AG04449 (cell line): ENCODE measurements at places on chromosomes 3 and 15.
A peak's percentile ranks its signal among the peaks of the same experiment; 100 is the strongest.

DNA sequence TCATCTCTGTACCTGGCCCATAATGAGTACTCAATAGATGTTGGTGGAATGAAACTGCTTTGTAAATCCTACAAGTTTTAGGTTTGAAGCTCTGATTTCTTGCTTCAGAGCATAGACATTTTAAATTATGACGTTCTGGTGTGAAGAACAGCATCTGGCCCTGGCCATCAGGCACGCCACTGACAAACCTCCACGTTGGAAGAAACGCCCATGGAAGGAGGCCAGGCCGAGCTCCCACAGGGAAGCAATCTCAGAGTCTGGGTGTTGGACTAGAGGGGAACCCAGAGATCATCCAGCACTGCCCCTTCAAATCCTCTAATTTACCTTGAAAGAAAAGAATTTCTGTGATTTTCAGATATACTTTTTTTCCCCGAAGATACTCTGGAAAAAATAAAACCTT lies 328.1 kb upstream of the RGMA start:
- no peak for DNase-seq

GRCh38 chr3:16741103-16741758 lies 136.0 kb upstream of the DAZL start:
- peak; percentile 57 for DNase-seq

DNA sequence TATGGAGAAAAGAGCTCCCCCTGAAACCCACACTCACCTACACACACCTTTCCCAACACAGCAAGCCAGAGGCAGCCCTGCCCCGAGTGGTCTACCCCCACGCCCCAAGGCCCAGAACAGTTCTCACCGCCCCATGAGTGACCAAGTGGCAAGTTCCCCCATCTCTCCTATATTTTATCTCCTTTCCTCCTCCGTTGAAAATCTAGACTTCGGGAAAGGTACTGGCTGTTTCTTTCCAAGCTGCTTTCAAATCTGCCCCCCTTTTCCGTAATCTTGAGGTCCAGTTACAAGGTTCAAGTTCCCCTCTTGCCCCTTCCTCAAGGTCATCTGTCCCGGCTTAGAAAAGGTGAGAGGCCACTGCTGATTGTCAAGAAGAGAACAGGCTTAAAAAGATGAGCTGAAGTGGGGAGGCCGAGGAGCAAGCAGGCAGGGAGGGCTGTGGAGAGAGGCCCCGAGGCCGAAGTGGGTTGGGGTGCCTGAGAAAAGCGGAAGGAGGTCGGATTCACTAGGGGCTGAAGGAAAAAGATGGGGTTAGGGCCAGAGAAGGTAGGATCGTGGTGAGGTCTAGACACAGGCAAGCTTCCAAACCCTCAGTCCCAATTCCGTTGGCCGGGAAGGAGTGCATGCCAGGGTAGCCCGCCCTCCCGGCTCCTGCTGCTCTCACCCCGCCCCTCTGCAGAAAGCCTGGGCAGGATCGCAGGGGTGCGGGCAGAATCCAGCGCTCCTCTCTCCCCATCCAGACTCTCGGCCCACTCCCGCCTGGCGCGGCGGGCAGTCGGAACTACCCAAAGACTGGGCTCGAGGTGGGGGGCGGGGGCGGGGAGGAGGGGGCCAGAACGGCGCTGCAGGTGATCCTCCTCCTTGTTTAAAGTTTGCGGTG lies 1.7 kb downstream of the SEMA5B start:
- no peak for DNase-seq

GRCh38 chr15:88467935-88468528 lies 524 bp downstream of the MRPS11 start:
- DNase-seq, result no peak

DNA sequence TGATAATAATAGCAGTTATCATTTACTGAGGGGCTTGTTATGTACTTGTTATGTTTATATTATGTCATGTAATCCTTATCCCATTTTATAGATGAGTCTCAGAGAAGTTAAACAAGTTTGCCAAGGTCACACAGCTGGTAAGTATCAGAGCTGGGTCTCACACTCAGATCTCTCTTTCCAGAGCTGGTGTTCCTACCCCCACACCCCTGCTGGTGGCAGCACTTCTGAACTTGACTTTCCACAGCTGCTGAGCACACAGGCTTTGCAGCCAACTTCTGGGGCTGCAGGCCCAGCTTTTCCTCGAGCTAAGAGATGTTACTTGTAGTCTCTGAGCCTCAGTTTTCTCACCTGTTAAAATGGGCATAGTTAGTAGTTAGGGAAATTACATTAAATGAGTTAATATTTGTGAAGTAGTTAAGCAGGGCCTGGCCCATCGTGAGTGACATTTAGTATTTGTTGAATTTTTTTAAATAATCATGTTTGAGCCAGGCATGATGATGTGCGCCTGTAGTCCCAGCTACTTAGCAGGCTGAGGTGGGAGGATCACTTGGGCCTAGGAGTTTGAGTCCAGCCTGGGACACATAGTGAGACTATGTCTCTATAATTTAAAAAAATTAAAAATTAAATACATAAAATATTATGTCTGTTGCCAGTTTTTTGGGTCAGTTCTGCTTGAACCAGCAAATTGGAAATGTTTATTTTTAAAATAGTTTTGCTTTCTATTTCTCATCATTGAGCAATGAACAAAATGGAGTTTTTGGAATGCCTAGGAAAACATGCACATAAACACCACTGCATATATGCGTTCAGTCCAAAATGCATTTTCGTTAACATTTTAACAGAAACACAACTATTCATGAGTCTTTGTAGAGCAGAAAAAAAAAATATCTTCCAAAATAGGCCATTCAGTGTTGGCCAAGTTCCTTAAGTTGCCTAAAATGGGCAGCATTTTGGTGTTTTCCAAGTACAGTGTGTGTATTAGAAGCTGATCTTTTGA lies 87.3 kb downstream of the SMAD6 start:
- no peak for DNase-seq

DNA sequence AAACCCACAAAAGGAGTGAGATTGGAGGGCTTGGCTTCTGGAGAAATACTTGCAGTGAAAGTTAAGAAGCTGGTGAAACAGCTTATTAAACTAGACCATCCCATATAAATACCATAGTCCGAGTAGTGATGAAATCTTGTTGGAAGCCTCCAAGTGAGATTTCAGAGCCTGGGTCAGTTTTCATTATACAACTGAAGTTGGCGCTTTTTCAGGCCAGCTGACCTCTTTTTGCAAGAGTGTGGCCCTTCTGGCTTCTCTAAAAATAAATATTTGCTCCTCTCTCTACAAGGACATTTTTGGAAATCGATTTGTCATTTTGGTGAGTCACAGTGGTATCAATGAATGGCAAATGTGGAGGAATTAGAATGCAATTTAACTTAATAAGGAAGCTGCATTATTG lies 51.2 kb upstream of the THRB start:
- no peak for DNase-seq

DNA sequence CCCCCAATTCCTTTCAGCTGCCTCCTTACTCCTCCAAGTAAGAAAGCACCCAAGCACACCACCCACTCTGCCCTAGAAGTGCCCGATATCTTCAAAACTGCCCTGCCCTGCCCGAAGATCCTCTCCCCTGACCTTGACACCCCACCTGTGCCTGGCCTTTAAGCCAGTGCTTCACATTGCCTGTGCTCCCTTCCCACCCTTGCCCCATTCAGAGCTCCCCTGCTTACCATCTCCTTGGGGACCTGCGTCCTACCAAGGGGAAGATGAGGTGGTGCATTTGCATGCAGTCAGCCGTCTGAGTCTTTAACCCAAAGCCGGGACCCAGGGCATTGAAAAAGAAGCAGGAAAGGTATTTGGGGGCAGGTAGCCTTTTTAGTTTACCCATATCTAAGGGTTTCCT lies 73.5 kb upstream of the SLCO3A1 start:
- DNase-seq, result no peak

GRCh38 chr3:155154255-155154654 lies 74.1 kb downstream of the MME start:
- no peak for DNase-seq

- DNase-seq, result no peak
Measured at GRCh38 chr3:50486219-50486888, 17.1 kb downstream of the CACNA2D2 start.

DNA sequence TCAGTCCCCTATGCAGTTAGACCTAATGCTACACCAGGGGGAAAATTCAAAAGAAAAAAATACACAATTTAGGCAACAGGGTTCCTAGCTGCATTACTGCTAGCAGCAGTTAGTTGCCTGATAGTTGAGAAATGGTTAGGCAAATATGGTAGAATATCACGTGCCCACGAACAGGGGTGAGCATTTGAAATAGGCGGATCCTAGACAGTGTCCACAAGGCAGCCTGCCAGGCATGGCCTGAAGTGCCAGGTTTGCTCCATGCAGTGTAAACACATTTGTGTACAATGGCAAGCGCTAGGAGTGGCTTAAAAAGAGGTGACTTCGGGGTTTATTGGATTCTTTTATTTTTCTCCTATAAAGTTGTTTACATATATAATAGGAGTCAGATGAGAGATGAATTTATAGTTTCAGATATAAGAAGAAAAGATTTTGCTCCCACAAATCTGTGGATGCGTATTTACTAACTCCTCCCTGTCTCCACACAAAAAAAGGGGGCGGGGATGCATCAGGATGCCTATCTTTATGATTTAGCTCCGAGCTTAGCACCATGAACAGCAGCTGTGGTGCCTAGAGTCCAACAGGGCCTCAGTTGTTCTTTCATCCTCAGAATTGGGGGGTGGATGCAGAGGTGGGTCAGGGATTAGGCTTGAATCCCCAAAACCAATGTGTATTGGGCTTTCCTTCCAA lies 3.9 kb upstream of the TGM4 start:
- DNase-seq, result no peak

GRCh38 chr3:11536132-11536935 lies 107.4 kb downstream of the VGLL4 start:
- DNase-seq, result no peak

DNA sequence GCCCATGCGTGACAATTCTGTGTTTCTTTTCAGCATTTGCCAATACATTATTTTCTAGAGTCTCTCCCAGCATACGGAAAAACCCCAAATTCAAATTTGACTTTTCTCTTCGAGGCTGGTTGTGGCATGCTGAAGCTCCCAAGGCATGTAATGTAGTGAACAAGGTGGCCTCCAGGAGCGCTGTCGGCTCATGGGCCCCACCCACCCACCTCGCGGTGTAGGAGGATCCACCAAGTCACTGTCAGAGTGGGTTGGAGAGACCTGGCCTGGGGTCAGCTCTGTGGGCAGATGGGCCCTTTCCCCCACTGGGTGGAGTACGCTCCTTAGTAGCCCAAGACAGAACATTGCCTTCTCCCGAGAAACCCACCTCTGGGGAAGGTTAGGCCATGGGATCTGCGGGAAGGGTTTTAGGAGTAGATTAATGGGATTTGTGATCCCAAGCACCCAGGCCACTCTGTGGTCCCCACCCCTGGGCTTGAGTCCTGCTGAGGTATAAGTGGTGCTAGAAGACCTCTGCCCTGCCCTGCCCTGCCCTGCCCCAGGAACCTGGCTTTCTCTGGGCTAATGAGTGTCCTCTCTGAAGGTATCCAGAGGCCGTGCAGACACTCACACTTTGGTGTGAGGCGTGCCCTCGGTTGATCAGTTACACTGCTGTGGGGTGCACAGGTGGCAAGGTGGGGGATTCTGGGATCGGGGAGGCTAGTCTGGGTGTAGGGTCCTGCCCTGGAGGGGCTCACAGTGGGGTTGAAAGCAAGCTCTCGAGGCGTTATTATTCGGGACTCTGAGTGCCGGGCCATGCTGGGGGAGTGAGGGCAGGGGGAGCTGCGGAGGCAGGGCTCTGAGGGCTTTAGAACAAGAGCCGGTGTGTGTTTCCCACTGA lies 97.9 kb downstream of the APBA2 start:
- DNase-seq, result no peak

- no peak for DNase-seq
Measured at GRCh38 chr3:23431764-23432163, 228.6 kb downstream of the UBE2E2 start.

- DNase-seq, result no peak
Measured at GRCh38 chr3:194910414-194910984, 224.8 kb downstream of the FAM43A start.

GRCh38 chr15:60090747-60091146 lies 86.6 kb downstream of the FOXB1 start:
- DNase-seq, result no peak

- no peak for DNase-seq
Measured at GRCh38 chr3:127019449-127019848, 36.5 kb downstream of the PLXNA1 start.

DNA sequence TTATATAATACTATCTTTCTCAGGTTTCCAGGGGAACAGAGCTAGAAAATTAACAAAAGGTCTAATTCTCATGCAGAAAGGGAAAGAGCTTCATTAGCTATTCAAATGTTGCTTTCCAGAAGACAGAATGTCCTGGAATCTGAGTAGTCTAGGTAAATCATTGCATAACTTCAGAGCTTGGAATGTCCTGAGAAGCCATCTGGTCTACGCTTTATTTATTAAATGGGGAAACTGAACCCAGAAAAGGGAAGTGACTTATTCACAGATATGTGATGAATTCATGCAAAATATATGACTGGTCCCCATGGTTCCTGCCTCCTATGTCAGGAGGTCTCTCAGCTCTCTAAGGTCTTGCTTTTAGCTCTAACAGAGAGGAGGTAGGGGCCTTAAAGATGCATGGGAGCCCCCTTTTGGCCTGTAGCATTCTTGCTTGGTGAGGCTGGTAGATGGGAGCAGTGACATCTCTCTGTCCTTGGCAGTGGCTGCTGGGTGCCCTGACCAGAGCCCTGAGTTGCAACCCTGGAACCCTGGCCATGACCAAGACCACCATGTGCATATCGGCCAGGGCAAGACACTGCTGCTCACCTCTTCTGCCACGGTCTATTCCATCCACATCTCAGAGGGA lies 99.2 kb downstream of the CEMIP start:
- DNase-seq, result no peak

GRCh38 chr3:143158014-143158988 lies 38.7 kb downstream of the CHST2 start:
- DNase-seq, result peak; percentile 36

DNA sequence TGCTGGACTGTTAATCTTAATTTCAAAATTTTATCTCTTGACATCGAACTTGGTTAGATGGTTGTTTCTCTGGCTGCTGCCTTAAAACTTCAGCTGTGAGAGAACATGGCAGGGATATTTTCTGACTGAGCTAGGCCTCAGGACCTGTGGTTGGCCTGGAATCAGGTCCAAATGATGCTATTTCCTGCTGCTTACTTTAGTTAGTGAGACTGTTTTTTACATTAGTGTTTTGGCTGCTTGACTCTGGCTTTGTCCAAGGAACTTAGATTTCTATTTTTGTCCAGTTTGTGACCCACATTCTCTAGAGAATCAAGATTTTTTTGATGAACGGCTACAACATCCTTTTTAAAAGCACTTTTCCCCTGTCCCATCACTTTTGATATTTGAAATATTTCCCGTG lies 497.9 kb upstream of the SGO1 start:
- DNase-seq, result peak; percentile 63

DNA sequence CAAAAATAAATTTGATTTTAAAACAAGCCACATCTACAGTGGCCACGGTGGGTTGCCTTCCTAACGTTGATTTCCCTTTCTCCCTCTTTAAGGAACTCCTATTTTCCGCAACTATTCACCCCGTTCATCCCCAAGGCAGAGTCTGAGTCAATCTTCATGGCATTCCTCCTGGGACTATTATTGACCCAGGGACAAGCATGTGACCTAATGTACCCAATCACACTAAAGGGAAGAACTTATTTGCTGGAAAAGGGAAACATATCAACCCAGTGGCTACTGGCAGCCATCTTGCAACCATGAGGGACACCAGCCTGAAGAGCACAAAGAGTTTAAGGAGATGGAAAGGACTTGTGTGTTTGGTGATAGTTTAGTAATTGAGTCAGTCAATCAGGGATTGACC lies 55.4 kb upstream of the ARHGEF3 start:
- no peak for DNase-seq

GRCh38 chr3:196268284-196269163 lies 19.0 kb downstream of the PCYT1A start:
- no peak for DNase-seq
